Nasal cavity respiratory epithelium epithelial cell of viscerocranial mucosa (primary cell): ENCODE measurements at places on chromosomes 11 and 22. TPM values are rescaled to one million over a fixed set of nuclear protein-coding genes. Genes with fewer than 3 reads are reported as not detected.

MCAM gene
- total RNA-seq = 21.2 and 67.8 TPM in 2 replicates

ALG12 gene
- total RNA-seq = 21.9 and 24.3 TPM in 2 replicates

RAG1 gene
- total RNA-seq = 0.68 and 1.8 TPM in 2 replicates

MFRP gene
- total RNA-seq = not detected in 2 replicates

ACR gene
- total RNA-seq = under 0.01 and 0.14 TPM in 2 replicates

TMPRSS13 gene
- 3.6 and 6.8 TPM in 2 replicates for total RNA-seq

KLHL35 gene
- total RNA-seq = 0.57 and 0.68 TPM in 2 replicates

OTOG gene
- total RNA-seq = not detected in 2 replicates

GRAMD4 gene
- total RNA-seq = 42.7 and 61.3 TPM in 2 replicates

KDM4D gene
- 0.78 and 1.0 TPM in 2 replicates for total RNA-seq

MMP7 gene
- 5.0 TPM in 1 of 2 replicates, not detected in the other for total RNA-seq

HBE1 gene
- not detected in 2 replicates for total RNA-seq

LMNTD2 gene
- 1.0 and 2.0 TPM in 2 replicates for total RNA-seq

PANX3 gene
- total RNA-seq = not detected in 2 replicates

TNNT3 gene
- total RNA-seq = 1.3 TPM in 1 of 2 replicates, not detected in the other

FCHSD2 gene
- 7.9 and 14.4 TPM in 2 replicates for total RNA-seq

OR8D4 gene
- total RNA-seq = not detected in 2 replicates

HTR3B gene
- not detected in 2 replicates for total RNA-seq

SCO2 gene
- 2.1 and 3.8 TPM in 2 replicates for total RNA-seq

SYT13 gene
- total RNA-seq = not detected in 2 replicates

ASCL2 gene
- total RNA-seq = 0.21 and 1.0 TPM in 2 replicates

RNF214 gene
- total RNA-seq = 10.9 and 13.7 TPM in 2 replicates

MAPK8IP2 gene
- 1.0 and 1.8 TPM in 2 replicates for total RNA-seq

TPBGL gene
- total RNA-seq = not detected in 2 replicates
